ENCODE measurements at places on chromosomes 2 and 18.
A peak's percentile ranks its signal among the peaks of the same experiment; 100 is the strongest.

DNA sequence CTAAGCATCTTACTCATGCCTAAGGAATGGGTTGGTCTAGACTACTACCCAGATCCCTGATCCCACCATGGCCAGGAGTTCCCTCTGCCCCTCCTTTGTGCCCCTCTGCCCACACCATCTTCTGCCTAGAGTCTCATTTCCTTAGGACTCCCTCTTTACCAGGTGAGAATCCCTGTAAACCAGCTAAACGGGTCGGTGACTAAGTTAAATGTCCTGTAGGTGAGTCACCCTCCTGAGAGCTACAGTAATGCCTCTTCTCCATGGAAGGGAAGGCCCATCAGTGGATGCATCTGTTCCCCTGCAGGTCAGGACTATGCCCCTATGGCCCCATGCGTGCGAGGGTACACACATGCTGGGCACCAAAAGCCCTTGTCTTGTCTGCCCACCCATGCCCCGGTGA lies 25.4 kb downstream of the PTGR3 start:
- no peak for DNase-seq

GRCh38 chr2:174603280-174603679 lies 5.7 kb upstream of the WIPF1 start:
- peak; percentile 82 for DNase-seq

DNA sequence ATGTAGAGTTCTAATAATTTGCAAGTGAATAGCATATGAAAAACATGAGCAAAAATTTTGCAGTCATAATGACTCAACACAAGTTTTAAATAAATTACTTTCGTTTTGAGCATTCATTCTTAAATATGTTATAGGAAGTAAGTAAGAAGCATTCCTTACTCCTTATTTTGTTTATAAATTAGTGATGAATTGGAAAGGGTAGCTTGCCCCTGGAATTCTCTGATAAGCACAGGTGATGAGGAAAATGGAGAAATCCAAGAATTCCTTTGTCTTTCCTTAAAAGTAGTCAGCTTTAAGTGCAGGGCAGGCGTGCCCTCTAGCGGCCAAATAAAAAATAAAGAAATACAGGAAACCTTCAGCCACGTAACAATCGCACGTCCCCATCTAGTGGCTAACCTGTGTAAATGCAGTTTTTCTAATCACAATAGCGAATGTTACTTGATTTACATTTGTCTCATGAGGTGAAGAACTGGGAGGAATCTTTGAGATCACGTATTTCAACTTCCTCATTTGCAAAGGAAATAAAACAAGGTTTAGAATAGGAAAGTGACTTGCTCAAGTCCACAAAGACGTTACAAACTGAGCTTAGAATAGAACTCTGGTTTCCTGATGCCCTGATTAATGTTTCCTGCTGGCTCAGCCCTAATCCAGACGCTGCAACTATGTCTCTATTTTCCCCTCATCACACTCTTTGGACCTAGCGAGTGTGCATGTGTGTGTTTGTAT lies 47.2 kb upstream of the ZNG1B start:
- DNase-seq: no peak

DNA sequence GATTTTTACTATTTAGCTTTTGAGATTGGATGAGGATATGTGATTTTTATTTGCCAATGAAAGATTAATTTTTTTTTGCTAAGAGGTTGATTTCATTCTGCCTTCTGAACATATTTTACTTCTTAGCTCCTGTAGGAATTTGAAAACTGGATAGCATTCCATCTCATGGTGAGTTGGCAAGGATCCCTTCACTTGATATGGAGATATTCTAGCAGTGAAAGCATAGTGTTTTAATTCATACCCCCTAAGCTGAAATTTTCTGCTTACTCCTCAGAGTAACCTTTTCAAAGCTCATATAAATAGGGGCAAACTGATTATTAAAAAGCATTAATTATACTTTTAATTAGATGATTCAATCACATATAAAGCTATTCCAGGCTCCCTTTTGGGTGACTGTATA lies 61.0 kb upstream of the KCNJ3 start:
- DNase-seq: no peak

DNA sequence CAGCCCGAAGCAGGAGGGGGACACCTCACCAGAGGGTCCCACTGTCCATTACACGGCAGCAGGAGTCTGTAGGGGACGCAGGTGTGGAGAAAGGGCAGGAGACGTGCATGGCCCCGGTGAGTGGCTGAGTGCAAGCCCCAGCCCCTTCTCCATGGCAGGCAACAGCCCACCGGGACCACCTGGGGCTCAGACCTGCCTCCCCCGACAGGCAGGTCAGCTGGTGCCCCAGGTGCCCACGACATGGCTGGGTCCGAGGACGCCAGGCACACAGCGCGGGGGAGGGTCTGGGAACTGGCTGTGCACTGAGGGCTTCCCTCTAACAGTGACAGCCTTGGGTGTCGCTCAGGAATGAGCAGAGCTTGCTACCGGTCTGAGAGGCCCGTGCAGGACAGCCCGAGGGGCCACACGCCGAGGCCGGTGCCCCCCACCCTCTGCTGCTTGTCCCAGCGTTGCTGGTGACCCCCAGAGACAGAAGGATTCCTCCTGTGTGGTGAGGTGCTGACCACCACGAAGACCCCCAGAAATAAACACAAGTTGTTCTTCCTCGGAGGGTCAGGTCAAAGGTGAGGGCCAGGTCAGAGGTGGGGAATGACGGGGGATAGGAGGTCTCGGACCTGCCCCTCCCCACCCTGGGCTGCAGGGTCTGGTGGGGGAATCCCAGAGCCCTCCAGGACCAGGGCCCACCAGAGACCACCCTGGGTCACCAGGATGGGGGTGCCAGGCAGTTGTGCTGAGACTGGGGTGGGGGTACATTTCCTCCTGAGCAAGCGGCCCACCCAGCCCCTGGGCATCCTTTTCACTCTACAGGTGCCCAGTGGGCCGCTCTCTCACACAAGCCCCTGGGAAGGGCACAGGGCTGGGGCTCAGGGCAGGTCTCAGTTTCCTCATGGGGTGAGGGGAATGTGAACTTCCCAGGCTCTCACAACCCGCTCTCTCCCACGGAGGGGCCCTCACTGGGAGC lies 50.6 kb downstream of the SLC66A2 start:
- no peak for DNase-seq

DNA sequence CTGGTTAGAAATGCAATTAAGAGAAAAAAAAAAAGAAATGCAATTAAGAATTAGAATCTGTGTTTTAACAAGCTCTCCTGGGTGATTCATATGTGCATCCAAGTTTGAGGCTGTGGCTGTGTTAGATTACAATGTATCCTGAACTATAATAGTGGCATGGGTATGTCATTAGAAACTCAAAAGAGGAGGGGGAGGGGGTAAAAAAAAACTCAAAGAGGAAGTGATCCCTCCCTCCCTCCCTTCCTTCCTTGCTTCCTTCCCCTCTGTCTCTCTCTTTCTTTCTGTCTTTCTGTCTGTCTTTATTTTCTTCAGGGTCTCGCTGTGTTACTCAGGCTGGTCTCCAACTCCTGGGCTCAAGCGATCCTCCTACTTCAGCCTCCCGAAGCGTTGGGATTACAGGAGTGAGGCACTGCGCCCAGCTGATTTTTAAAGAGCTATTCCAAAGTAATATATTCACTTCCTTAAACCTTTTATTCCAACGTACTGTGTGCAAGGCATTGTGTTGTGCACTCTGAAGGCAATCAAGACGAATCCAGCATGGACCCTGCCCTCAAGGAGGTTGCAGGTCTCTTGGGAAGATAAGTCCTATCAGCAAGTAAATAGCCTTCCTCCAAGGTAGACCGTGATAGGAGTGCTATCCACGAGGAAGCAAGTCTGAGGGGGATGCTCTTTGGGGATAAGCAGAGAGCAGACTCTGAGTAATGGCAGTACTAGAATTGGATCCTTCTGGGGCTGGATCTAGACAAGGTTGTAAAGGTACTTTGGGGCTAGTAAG lies 35.9 kb upstream of the MCFD2 start:
- DNase-seq: no peak

- no peak for DNase-seq
These were observed 1062.7 kb downstream of the DSC3 start for GRCh38 chr18:29979881-29980280.

DNA sequence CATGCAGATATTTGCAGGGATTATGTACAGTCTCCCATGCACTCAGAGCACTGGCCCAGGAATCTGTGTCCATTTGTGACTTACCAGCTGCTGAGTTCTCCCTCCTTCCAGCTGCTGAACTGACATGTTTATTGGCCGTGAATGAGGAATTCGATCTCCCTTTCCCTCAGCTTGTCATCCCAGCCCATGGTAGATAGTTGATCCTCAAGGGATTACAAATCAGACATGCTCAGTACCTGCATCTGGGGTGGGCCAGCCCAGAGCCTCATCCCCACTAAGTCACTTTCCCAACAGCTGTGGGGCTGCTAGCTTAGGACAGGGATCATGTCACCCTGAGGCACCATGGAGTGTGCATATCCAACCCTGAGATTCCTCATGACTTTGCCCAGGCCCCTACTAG lies 1284.9 kb upstream of the LRRTM1 start:
- no peak for DNase-seq

Measured in NCI-H510A treated with DMSO at 0.1 percent for 48 hours (cell line).